ENCODE measurements at places on chromosomes 5 and 9.

GRCh38 chr5:168239325-168239724 lies 52.1 kb upstream of the WWC1 start:
- no peak for DNase-seq

GRCh38 chr5:18216016-18216415 lies 581.8 kb downstream of the TAF11L14 start:
- DNase-seq: no peak

- DNase-seq: no peak
Measured at GRCh38 chr9:100098046-100098886, 534 bp downstream of the ERP44 start.

- no peak for DNase-seq
Measured at GRCh38 chr5:73654819-73655318, 28.9 kb downstream of the ARHGEF28 start.

GRCh38 chr5:99865159-99865558 lies 670.0 kb upstream of the FAM174A start:
- DNase-seq: no peak

All from AG09319 (cell line).